ENCODE measurements at places on chromosomes 3 and 15.
A peak's percentile ranks its signal among the peaks of the same experiment; 100 is the strongest.

- peak; percentile 29 for DNase-seq
These were observed 788.2 kb upstream of the ALCAM start for GRCh38 chr3:104578558-104578957.

DNA sequence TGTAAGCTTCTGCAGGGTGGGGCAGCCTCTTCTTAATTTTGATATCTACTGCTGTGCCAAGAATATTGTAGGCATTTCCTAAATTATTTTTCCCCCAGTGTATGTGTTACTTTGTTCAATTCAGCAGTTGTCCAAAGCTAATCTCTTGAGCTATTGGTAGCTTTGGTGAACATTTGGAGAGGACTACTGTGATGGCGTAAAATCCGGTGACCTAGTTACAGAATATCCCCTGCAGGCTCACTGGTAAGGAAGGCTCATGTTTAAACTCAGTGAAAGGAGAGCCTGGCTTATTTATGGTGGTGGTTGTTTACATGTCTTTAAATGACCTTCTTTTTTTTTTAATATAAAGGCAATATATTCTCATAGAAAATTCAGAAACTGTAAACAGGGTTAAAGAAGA lies 105.6 kb downstream of the LPP start:
- no peak for DNase-seq

DNA sequence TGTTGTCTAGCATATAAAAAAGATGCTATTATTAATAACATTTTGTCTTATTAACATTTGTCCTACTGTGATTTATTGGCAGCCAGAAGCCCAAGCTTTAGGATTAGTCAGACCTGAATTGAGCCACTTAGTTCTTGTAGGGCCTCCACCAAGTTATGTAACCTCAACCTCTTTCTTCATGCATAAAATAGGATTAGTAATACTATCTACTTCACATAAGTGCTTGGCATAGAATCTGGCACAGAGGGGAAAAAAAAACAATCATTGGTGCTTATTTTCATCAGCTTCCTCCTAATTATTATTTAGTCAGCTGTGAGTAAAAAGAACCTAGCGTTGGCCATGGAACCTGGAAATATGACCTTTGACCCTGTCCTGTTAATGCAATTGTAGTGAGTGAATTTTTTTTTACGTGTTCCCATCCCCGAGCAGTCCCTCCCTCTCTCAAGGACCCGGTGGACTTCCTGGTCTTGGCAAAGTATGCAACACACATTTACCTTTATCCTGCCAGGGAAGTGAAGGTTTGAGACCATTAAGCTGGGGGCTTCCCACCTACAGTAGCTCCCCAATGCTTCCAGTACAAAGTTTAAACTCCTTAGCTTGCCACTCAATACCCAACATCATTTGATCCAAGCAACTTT lies 136.8 kb downstream of the FHIT start:
- no peak for DNase-seq

DNA sequence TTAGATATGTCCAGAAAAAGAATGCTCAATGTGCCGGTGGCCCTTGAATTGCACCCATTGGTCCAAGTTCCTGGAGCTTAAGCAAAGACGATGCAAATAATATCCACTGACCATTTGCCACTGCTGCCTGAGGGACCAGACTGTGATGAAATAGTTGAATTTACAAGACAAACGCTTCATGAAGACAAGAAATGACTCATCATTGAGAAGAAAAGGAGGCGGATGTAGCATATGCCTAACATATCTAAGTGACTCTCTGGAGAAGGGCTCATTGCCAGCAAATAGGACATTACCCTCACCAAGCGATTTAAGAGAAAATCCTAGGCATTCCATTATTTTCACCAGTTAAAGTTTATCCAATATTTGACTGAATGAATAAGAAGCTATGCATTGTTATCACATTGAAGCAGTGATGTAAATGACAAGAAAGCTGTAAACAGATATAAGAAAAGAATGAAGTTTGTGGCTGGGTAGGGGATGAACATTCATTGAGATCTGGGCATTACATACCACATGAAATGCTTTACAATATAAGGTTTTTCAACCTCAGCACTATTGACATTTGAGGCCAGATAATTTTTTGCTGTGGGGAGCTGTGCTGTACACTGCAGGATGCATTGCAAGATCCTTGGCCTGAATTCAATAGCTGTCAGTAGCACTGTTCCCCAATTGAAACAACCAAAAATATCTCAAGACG lies 48.9 kb upstream of the CPNE4 start:
- no peak for DNase-seq

DNA sequence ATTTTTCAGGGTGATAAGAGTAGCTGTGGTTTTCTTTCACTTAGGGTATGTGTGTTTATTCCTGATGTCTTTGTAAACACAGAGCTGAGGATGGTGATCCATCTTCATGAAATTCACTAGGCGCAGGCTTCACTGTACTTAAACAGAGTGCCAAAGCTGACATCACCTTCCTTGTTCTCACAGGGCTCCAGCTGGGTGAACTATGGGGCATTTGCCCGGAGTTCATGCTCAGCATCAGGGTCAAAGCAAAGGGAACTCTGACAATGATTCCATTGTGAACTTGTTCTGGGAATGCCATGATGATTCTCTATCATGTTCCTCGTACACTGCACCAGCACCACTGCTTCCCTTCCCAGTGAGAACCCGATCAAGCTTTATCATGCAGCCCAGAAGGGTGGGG lies 184.8 kb upstream of the P2RY1 start:
- no peak for DNase-seq

DNA sequence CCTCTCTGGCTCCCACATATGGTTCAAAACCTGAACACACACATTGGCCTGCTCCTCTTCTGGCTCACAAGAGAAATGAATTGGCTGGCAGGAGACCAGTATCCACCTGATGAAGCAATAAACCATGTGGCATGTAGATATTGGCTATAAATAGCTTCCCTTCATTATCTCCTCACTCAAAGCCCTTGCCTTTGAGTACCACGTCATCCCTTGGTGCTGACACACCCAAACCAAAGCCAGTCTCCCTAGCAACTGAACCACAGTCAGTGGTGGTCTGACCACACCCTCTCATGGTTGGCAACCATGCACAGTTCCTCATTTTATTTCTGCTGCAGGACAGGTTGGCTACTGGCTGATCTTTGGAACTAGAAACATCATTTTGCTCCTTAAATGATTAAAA lies 98.8 kb downstream of the ZNF621 start:
- peak; percentile 84 for DNase-seq

- DNase-seq, result no peak
These were observed 81.7 kb downstream of the ZNF609 start for GRCh38 chr15:64542091-64542490.

DNA sequence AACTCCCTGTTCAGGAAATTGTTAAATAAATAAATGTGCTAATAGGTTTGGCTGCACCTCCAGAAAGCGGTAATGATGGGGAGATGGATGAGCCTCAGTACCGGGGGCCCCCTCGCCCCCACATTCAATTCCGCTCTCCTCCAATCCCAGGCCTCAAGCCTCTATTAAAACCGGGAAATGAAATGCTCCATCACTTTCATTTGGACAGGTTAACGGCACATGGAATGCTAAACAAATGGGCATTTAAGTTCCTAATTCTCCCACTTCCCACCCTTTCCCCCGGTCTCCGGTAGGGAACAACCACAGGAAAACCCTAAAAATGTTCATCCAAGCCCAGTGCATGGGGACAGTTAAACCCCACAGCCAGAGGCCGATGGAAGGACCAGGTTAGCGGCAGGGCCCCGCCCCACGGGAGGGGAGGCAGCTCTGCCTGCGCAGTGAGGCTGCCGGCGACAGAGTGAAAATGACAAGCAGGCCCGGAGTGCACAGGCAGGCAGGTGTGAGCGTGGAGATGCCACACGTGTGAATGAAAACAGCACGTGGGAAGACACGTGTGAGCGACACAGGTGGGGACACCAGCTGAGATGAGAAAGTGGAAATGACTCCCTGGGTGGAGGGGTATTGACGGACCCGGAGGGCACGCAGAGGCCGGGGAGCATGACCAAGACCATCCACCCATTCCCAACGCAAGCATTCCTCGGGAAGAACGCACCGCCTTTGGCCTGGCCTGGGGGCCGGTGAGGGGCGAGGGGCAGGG lies 28.1 kb downstream of the RNU5B-1 start:
- no peak for DNase-seq

DNA sequence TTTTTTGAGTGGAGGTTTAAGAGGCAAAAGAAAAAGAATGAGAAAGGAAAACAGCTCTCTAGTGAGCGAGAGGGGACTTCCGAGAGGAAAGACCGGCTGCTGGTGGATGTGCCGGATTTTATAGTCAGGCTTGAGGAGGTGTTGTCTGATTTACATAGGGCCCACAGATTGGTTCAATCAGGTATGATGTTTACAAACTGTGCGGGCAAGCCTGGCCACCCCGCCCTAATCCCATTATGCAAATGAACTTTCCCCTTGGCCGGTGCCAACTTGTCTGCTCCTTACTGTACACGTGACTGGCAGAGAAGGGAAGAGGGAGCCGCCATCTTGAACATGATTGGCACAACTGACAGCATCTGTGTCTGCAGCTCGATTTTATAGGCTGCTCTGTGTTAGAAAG lies 44.7 kb downstream of the FAM43A start:
- peak; percentile 71 for DNase-seq

DNA sequence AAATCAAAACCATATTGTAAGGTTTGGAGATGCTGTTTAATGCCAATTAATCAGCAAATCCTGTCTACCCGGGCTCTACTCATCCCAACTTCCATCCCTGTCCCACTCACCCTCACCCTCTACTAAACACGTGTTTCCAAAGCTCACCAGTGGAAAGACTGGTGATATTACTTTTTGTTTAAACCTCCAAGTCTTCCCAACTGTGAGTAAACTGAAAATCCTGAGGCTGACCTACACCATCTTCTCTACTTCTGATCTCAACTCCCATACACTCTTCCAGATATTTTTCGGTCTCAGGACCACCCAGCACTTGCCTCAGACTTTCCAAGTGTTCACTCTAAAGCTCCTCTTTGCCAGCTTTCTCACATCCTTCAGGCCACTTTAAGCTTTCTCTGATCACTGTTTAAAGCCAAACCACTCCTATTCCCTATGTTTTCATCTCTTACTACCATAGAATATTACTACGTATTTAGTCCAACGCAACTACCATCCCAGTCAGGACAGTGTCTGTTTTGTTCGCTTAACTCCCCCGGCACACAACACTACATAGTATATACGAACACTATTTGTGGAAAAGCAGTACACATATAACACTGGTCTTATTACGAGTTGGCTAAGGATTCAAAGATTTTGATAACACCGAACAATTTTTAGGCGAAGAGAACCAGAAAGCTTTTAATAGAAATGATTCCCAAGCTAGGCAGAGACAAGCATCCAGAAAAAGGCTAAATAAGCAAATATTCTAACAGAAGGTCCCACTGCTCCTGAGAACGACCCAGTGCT lies 684 bp downstream of the RPL4 start:
- no peak for DNase-seq

- no peak for DNase-seq
These were observed 3.6 kb downstream of the ZBTB38 start for GRCh38 chr3:141371882-141372281.

DNA sequence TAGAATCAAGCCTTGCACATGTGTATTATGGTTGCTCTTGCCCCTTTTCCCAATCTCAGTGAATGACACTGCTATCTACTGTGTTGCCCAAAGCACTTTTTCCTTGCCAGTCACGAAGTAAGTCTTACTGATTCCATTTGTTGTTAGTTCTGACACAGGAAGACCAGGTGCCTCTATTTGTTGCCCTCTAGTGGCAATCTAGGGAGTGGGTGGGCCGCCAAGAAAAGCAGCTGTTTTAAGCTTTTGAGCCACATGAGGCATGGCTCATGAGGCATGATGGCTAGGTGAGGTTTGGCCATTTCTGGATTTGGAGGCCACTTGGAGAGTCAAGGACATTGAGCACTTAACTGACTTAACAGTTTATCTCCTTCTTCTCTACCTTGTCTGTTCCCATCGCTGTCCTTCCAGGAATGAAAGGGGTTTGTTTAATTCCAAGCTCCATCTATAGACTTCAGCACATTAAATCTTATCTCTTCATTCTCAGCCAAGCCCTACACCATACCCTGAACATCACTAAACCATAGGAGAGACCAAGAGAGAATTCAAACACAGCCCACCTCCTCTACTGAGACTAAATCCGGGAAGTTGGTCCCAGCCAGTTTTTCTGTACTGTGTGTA lies 103.1 kb downstream of the HCN4 start:
- peak; percentile 76 for DNase-seq

- DNase-seq, result no peak
These were observed 954.8 kb downstream of the GBE1 start for GRCh38 chr3:80806673-80807072.

DNA sequence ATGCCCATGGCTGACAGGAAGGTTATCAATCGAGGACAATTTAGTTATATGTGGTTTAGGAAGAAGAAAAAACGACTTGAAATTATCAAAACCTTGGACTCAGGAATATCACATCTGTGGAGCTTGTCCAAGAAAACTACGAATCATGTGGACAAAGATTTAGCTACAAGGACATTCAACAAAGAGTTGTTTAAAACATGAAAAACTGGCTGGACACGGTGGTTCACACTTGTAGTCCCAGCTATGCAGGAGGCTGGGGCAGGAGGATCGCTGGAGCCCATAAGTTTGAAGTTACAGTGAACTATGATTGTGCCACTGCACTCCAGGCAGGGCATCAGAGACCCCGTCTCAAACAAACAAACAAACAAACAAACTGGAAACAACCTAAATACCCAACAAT lies 142.4 kb downstream of the MAGI1 start:
- DNase-seq, result no peak

- no peak for DNase-seq
These were observed 224.0 kb downstream of the GREM1 start for GRCh38 chr15:32941823-32942222.

GRCh38 chr3:51353131-51353530 lies 32.0 kb upstream of the MANF start:
- no peak for DNase-seq

DNA sequence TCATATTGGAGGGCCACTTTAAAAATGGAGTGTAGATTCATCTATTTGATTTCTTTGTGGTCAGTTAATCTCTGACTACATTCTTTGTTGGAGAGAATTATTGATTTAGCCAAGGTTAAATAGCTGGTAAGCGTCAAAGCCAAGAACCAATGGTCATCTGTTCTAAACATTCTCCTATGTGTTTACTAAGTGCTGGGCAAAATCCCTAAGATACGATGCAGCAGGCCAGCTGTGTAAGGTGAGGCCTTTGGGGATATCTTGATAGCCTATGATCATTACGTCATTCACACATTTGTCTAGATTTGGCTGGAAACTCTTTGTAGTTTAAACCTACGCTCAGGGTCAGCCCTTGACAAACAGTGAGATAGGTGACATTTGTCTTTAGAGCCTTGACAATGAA lies 236.2 kb downstream of the NR1D2 start:
- DNase-seq, result no peak

GRCh38 chr3:177811112-177811511 lies 613.8 kb upstream of the TBL1XR1 start:
- peak; percentile 55 for DNase-seq

DNA sequence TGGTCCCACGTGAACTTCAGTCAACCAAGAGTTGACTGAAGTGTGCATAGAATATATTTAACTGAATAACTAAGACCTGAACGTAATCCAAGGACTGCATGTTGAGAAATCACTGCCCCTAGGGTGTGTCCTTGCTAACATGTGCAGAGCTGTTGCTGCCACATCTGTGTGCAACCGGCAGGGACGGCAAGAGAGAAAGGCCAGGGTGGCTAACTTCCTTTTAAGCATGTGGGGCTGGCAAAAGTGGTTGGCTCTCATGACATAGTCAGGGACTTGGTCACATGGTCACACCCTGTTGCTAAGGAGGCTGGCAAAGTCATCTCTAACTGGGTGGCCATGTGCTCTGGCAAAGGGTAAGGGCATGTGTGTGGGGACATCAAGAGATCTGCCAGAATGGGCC lies 52.4 kb downstream of the GASK1A start:
- DNase-seq, result no peak

GRCh38 chr3:10772271-10773161 lies 43.5 kb upstream of the SLC6A11 start:
- DNase-seq, result peak; percentile 34

GRCh38 chr3:134300520-134300919 lies 49.9 kb upstream of the RYK start:
- no peak for DNase-seq

Data from NAMALWA (cell line).